ENCODE measurements at places on chromosomes 4 and X.

DNA sequence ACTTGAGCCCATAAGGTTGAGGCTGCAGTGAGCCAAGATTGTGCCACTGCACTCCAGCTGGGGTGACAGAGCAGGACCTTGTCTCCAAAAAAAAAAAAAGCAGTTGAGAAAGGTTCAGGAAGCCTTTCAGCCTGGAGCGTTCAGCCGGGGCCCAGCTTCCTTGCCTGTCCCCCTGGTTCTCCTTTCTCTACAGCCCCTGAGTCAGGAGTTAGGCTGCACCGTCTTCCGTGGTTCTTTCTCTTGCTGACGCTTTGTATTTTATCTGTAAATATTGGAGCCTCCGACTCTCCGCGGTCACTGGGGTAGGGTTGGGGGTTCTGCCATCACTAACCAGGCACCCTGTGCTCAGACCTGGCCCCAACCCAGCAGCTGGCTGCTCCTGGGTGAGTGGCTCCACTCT lies 13.8 kb upstream of the UVSSA start:
- no peak for DNase-seq

- DNase-seq: no peak
Observed at GRCh38 chrX:35728481-35728880, 69.7 kb upstream of the MAGEB16 start.

DNA sequence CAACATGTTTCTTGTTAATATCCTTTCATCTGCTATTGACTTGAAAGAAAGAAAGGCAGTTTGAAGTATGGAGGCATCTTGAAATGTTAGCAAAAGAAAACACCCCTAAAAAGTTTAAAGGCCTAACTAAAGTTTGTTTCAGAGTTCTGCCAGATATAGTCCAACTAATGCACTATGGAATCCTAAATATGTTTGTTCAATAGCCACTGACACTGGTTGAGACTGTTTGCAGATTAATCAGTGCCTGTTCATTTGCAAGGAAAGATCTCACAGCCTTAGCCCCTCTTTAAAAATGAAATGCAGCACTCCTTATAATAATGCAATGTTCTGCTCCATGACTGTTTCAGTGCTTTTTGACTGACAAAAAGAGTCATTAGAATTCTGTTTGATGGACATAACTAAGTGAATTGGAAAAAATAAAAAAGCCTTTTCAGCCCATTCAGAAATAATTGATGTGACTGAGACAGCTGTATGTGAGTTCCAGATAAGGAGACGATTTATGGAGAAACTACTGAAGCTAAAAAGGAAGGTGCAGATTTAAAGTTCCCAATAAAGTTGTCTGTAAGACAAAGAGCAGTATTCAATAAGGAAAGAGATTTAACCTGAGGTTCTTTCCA lies 192.0 kb downstream of the PCDH7 start:
- no peak for DNase-seq

- DNase-seq: no peak
Observed at GRCh38 chr4:188015025-188015940, 19.7 kb downstream of the ZFP42 start.

DNA sequence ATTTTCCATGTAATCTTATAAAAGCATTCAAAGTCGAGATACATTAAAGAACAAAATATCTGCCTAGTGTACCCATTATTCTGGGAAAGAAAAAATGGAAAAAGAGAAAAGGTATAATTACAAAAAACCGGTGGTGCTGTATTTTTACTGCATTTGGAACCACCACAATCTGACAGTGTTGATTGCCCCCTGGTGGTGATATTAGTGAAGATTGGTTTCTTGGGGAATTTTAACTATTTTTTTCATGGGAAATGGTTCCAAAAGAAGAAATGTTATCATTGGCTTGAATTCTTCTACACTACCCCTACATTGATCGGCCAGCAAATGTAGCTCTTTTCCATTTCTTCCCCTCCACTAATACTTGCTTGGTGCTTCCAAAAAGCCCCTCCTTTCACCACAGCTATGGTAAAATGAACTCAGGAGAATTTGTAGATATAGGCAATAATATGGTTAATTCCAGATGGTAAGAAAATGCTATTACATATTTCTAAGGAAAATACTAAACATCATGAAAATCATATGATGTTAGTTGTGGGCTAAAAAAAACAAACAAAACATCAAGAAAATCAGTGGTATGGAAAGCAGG lies 50.0 kb downstream of the COX18 start:
- peak; percentile 25 for DNase-seq

DNA sequence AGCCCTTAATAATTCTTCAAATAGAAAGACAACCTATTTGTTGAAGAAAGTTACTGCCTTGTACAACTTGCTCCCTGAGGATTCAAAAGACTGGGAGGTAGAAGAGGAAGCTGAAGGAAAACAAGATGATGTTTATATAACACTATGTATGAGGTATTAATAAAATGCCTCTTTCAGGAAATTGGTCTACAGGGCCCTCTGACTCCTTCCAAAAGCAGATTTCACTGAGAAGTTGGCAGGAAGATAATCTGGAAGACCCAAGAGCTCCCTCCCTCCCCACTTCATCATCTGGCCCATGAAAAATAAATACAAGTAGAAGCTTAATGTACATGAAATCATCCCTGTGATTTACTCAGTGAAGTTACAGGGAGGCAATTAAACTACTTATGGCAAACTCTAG lies 107.5 kb upstream of the MAGEC2 start:
- DNase-seq: no peak

DNA sequence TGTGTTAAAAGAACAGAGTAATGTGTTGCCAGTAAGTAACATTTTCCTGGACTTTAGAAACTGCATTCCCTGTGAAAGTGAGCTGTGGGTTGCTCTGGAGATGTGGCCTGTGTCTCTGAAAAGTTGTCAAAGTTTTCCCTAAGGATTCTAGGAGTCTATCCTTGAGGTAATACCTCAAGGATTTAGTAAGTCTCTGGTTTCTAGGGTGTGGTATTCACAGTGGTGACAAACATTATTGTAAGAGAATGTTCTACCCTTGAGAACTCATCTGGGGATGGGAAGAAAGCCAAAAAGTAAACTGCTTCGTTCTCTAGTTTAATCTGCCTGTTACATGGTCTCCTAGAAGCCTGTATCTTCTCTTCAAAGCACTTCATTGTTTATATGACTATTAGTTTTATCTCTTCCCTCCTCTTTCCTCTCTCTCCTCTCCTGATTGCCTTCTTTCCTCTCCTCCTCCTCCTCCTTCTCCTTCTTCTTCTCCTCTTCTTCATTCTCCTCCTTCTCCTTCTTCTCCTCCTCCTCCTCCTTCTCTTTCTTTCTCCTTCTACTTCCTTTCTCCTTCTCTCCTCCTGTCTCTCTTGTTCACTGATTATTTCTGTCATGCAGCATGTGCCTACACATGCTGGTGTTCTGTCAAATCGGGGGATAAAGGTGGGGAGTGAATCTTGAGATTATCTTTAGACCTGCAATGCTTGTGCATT lies 321.3 kb downstream of the PTTG2 start:
- no peak for DNase-seq

- DNase-seq: no peak
Observed at GRCh38 chr4:8185930-8186329, 13.2 kb upstream of the SH3TC1 start.

DNA sequence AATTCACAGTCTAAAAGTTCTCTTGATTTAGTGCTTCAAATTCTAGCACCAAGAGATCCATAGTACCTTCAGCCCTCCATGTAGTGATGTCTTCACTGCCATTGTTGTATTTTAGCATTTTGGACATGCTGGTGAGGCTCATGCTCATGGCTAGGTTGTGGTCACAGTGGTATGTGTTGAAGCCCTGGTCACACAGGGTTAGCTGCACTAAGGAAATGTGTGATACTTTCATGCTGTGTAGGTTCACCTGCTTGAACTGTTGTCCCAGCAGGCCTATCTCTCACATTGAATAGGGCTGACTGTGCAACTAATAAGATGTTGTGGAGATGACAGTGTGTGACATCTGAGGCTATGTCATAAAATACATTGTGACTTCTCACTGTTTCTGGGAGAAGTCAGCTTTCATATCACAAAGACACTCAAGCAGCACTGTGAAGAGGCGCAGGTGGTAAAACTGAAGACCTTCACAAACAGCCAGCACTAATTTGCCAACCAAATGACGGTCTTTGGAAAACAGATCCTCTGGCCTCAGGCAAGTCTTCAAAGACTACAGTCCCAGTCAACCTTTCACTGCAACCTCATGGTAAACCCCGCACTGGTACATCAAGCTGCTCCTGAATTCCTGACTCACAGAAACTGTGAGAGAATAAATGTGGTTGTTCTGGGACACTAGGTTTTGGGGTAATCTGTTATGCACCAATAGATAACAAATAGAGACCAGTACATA lies 17.4 kb upstream of the ADH4 start:
- DNase-seq: no peak

DNA sequence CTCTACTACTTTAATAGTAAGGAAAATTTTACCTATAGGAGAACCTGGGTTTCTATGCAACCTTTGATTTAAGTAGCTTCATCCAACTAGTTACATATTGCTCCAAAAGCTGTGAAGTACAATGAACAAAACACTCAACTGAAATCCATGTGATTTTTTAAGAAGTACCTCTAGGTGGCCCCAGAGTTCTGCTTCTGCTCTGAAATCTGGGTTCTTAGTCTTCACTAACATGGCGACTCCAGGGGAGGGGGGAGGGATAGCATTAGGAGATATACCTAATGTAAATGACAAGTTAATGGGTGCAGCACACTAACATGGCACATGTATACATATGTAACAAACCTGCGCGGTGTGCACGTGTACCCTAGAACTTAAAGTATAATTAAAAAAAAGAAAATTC lies 73.4 kb upstream of the MAGEB2 start:
- DNase-seq: peak; percentile 63

- no peak for DNase-seq
Observed at GRCh38 chrX:72461766-72462165, 110.9 kb downstream of the HDAC8 start.

GRCh38 chrX:107710617-107711391 lies 64.8 kb downstream of the TSC22D3 start:
- no peak for DNase-seq

DNA sequence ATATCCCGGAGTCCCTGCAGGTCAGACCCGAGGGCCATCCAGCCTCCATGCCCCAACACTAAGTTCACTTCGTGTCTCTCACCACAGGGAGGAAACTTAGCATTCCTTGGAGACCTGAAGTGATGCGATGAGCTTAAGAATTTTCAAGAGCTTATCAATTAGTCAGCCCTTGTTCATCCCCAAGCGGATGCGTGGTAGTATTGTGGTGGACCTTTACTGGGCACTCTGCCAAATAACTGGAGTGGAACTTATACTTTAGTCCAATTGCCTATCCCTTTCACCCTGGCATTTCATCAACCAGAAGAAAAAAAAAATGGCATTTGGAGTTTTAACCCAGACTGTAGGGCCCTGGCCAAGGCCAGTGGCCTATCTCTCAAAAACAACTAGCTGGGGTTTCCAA lies 137.1 kb downstream of the RELL1 start:
- no peak for DNase-seq

GRCh38 chr4:82358847-82359246 lies 14.9 kb downstream of the HNRNPD start:
- no peak for DNase-seq

GRCh38 chr4:48172651-48173050 lies 38.6 kb upstream of the TXK start:
- DNase-seq: no peak

DNA sequence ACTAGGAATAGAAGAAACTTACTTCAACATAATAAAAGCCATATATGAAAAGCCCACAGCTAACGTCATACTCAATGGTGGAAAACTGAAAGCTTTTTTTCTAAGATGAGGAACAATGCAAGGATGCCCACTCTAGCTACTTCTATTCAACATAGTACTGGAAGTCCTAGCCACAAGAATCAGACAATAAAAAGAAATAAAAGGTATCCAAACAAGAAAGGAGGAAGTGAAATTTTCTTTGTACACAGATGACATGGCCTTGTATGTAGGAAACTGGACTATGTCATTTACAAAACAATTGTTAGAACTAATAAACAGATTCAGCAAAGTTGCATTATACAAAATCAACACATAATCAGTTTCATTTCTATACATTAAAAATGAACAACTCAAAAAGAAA lies 25.5 kb upstream of the NXT2 start:
- no peak for DNase-seq

- no peak for DNase-seq
Observed at GRCh38 chr4:163948920-163949455, 454.5 kb downstream of the TMA16 start.

DNA sequence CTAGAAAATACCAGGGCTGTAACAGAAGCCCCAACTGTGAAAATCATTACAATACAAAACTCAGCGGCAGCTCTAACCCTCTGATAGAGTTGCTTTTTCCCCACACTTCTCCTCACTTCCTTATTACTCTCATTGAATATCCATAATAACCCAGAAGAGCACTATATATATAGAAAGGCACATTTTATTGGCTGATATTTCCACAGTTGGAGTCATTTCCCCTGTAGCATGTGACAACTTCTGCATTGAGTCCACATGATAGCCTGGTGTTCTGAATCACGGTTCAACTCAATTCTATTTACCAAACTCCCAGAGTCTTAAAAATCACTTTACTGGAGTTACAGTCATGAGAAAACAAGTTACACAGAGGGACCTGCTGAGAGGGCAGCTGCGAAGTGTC lies 46.6 kb upstream of the NWD2 start:
- DNase-seq: no peak

- DNase-seq: peak; percentile 2
Observed at GRCh38 chr4:137125011-137125410, 407.3 kb downstream of the PCDH18 start.

- DNase-seq: no peak
Observed at GRCh38 chr4:2083826-2084160, 24.7 kb downstream of the NAT8L start.

DNA sequence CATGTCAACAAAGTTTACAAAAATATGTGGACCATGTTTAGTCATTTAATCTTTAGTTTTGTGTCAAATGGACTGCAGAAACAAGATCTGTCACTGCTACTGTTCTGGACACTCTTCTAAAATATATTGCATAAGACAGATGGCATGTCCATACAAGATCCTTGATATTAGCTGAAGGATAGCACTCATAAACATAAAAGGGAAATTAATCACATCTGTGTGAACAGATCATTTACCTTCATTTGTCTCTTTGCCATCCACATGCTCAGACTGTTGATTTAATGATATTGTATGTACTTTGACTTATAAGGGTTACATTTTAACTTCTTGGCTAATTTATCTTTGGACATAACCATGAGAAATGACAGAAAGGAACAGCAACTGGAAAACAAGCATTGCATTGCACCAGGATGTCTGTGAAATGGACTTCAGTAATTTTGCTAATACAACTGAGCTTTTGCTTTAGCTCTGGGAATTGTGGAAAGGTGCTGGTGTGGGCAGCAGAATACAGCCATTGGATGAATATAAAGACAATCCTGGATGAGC lies at the start of gene UGT2B7:
UGT2B7 (plus strand) TSS at position 364 of the 546 bp plus-strand sequence; CDS start at position 411, 47 bp downstream.
- no peak for DNase-seq

- DNase-seq: no peak
Observed at GRCh38 chr4:185020293-185020808, 2.1 kb downstream of the HELT start.

GRCh38 chr4:140163029-140163810 lies 9.2 kb upstream of the MAML3 start:
- DNase-seq: no peak

GRCh38 chr4:129218360-129218759 lies 122.4 kb downstream of the C4orf33 start:
- DNase-seq: peak; percentile 43
